ENCODE measurements at places on chromosomes 2 and 18.

DNA sequence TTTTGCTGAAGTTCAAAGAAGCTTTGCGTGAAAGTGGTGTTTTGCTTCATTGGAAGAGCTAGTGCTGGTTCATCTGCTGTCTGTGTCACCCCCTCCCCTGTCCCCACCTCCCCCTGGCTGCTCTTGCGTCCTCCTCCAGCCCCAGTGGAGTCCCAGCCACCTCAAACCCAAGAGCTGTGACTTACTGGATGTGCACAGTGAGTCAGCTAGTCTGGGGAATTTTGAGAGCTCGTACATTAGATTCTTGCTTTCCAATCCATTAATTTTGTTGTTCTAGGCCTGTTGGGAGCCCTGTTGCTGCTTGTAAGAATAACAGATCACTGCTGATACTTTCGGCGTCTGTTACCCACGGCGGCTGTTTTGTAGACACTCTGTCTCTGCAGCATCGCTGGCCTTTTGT is 412.1 kb downstream of the TSN start:
- DNase-seq: no peak

DNA sequence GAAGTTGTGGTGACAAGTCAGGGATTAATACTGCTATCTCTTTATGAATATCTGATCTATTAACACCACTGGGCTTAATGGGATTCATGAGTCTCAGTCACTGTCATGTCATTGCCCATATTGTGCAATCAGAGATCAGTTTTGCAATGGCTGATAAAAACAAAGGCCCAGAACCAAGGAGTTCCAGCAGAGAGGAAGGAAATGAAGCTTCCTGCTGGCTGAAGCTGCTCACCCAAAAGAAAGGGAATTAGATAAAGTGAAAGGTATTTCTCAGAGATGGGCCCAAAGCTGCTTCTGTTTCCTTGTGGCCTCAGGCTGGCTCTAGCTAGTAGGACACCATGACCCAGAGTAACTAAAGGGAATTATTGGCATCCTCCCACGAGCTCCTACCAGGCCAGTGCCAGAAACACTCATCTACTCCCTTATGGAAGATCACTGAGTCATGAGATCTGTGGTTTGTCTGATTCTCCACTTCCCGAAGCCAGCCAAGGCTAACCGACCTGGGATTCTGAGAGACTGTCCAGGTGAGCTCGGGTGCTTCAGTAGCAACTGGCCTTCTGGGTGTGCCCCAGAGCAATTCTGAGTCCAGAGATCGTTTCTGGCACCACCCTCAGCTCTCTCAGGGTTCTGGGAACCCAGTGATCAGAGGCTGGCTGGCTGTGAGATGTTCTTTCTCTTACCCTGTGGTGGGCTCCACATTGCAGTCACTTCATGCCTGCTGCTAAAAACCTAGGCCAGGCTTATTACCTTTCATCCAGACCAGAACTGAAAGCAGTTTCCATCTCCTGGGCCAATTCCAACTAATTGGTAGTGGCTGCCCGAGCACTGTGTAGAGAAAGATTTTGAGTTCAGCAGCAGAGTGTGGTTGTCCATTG is 129.5 kb upstream of the PELI1 start:
- no peak for DNase-seq

DNA sequence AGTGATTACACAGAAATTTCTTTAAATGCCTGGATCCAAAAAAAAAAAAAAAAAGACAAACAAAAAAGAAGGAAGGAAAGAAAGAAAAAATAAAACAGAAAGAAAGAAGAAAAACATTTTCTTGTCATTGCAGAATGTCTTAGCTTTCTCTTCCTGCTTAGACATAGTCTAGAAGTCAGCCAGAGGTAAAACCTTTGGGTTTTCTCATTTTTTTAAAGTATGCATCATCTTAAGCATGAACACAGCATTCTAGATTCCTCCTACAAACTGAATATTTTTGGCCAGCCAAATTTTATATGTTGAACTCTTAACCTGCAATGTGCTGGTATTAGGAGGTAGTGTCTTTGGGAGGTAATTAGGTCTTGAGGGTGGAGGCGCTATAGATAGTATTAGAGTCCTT is 243.9 kb downstream of the TRIB2 start:
- no peak for DNase-seq

- no peak for DNase-seq
Measured at GRCh38 chr2:229713371-229714079, 830 bp downstream of the DNER start.

- no peak for DNase-seq
Measured at GRCh38 chr18:8609659-8610458, 622 bp downstream of the RAB12 start.
